ENCODE measurements at places on chromosomes 4 and X.

DNA sequence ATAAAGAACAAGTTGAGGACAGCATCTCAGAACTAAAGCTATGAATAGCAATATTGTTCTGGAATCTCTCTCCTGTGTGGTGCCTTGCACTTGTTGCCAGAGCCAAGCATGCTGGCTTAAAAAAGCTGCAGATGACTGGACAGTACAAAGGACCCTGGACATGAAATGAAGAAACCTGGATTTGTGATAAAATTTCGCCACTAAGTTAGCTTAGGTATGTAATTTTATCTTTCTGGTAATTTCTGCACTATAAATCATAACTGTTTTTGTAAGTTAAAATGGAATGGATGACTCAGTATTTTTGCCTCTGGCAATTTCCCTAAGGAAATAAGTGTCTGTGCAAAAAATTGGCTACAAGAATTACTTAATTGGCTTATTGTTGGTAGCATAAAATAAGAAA lies 317.2 kb downstream of the CAMK2D start:
- no peak for DNase-seq

- no peak for DNase-seq
These were observed 14.4 kb downstream of the GEMIN8 start for GRCh38 chrX:14015294-14015693.

DNA sequence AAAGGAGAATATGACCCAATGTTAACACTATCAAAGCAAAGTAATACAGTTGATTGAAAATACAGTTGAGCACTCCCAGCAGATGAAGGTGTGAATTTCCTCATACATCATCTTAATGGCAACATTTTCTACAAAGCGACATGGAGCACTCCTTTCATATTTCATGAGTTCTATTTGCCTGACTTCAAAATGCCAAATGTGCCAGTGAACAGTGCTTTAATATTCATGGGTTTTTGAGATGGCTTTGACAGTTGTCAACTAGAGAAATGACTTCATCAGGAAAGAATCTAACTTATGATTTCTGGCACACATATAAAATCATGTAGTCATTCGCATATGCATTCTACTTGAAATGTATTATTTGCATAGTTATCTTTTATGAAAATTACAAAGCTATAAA lies 222.4 kb downstream of the GALNTL6 start:
- DNase-seq = no peak

- no peak for DNase-seq
These were observed 32.9 kb downstream of the HTT-AS start for GRCh38 chr4:3041192-3042142.

DNA sequence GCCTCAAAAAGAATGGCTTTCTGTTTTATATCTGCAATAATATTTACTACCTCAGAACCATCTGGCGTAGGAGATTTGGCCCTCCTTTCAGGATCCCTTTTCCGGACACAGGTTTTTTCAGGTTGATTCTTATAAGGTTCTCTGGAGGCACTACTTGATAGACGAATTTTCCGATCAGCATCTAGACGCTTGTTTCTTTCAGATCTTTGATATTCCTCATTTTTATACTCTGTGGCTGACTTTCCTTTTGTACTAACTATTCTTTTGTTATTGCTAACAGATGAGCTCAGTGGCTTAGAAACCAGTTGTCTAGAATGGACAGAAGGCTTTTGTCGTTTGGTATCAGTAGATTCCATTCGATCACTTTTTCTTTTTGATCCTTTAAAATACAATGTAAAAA lies 12.4 kb downstream of the YTHDC1 start:
- no peak for DNase-seq

GRCh38 chr4:109879081-109879480 lies 31.2 kb downstream of the LRIT3 start:
- no peak for DNase-seq

DNA sequence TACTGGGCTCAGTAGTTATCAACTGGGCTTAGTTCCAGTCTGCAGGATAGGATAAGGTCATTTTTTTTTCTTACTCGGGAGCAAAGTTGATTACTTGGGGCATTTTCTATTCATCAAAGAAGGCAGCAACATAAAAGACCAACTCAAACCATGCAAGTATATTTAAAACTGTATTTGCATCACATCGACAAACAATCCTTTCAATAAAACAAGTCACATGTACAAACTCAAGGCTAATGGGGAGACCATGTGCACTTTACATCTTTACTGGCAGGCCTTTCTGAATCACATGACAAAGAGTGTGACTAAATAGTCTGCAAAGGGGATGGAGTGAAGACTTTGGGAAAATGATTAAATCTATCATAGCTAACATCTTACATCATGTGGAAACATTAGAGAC lies 610.4 kb upstream of the BOD1L1 start:
- DNase-seq = no peak

Data from NCI-H345 (cell line).